Stimulated activated CD4-positive, alpha-beta T cell treated with anti-CD3 and anti-CD28 coated beads, Interleukin-4, amount 100 ng/mL, for 4 hours (primary cell): ENCODE measurements at places on chromosomes 4 and X.

DNA sequence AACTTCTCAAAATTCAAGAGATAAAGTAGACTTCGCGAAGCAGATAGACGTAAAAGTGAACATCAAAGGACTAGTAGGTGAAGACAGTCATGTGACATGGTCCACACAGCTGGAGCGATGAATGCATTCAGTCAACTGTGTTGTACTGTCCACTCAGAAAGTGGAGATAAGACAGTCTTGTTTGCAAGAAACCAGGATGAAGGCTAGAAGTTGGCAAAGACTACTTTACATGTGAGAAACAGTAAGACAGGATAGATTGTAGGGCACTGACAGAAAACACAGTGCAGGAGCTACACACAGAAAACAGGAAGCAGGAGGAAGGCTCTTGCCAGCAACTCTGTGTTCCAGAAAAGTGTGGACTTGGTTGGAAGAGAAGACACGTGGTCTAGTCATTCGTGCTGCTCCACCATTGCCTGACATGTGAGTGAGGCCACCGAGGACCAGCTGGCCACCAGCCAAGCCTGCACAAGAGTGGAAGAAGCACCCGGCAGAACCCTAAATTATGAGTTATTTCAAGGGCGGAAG, 78.9 kb downstream of the FAT1 start:
- no peak for DNase-seq

DNA sequence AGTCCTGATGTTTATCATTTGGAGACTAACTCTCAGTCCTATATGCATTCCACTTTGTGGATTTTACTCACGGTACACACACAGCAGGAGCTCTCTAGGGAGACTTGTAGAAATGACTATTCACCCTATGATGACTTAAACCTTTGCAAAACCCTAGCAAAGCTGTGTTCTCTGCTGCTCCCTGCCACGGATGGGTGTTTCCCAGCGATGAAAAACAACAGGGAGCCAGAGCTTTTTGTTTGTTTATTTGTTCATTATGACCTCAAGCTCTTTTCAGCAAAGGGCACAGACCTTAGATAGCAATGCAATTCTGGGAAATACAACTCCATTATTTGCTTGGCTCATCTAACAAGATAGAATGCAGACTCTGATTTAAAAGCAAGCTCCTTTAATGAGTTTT, 156.6 kb downstream of the GRIA3 start:
- DNase-seq: no peak

DNA sequence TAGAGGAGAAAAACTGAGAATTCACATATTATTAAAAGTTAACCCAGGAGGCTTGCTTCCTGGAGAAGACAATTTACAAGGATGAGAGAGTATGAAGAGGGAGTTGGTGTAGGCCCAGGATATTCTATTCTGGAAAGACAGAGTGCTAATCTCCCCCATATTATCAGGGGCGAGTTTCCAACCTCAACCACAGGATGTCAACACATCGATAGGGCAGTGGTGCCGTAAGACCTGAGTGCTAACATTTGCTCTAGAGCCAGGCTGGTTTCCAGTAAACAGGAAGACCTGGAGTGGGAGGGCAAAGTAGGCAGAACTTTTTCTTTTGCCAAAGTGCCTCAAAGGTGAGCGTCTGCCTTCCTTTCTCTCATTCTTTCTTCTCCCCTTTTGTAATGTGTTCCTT, 2.8 kb upstream of the AWAT1 start:
- no peak for DNase-seq

- no peak for DNase-seq
Measured at GRCh38 chrX:97494756-97495372, 611.2 kb downstream of the RPA4 start.

- DNase-seq: no peak
Measured at GRCh38 chr4:76611616-76612207, 176.7 kb downstream of the SHROOM3 start.

DNA sequence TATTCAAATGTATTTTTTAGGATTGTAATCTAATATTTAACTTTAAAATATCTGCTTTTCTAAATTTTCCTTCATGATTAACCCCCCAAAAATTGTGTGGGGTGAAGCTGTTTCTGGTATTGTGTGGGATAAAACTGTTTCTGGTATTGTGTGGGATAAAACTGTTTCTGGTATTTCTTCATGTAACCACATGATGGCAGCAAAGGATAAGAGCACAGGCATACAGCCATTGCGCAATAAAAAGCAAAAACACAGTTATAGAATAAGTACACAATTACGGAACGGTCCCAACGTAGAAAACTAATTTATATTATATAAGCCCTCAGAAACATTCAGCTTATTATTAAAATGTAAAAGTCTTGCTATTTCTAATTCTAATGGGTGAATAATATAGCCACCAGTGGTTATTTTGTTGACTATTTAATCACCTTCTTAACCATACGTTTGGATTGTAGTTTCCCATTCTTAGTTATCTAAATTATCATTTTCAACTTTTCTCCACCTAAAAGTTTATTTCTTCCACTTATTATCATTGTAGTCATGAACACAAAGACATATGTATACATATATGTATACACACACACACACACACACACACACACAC, 333.9 kb upstream of the FSTL5 start:
- no peak for DNase-seq

DNA sequence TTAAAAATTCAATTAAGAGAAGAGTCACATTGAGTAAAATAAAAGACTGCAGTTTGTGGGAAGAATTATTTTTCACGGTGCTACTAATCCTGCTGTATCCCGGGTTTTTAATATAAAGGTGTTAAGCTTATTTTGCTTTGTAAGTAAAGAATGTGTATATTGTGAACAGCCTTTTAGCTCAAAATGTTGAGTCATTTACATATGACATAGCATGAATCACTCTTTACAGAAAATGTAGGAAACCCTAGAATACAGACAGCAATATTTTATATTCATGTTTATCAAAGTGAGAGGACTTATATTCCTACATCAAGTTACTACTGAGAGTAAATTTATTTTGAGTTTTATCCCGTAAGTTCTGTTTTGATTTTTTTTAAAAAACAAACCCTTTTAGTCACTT, 39.7 kb downstream of the IRS4 start:
- DNase-seq: no peak

GRCh38 chr4:120443116-120443515, 376.5 kb upstream of the MAD2L1 start:
- no peak for DNase-seq

- no peak for DNase-seq
Measured at GRCh38 chr4:171024720-171025303, 788.4 kb upstream of the GALNTL6 start.

GRCh38 chrX:76127341-76127740, 45.5 kb upstream of the PBDC1 start:
- no peak for DNase-seq

GRCh38 chr4:1522606-1523005, 116.4 kb upstream of the NKX1-1 start:
- DNase-seq: no peak

DNA sequence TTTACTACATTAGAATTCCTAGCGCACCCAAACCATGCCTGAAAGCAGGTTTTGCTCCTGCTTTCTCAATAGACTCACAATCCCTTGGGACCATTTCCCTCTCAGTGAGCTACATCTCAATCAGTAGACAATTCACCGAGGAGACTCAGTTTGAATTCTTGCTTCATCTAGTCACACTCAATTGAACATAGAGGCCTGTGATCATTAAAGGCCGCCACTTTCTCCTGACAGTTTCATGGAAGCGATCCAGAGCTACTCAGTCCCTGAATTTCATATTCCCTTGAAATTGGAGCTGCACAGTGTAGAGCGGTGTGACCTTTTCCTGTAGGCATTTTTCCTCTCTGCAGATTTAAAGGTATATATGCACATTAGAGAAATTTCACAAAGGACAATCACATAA, 193.9 kb upstream of the SPOCK3 start:
- DNase-seq: no peak

- no peak for DNase-seq
Measured at GRCh38 chr4:3464349-3464905, 1.3 kb downstream of the DOK7 start.

GRCh38 chr4:78331965-78332364, 219.6 kb upstream of the ANXA3 start:
- DNase-seq: no peak

GRCh38 chrX:140064993-140065392, 99.7 kb upstream of the CXorf66 start:
- DNase-seq: no peak

GRCh38 chrX:9781941-9782340, 4.3 kb upstream of the SHROOM2 start:
- no peak for DNase-seq

DNA sequence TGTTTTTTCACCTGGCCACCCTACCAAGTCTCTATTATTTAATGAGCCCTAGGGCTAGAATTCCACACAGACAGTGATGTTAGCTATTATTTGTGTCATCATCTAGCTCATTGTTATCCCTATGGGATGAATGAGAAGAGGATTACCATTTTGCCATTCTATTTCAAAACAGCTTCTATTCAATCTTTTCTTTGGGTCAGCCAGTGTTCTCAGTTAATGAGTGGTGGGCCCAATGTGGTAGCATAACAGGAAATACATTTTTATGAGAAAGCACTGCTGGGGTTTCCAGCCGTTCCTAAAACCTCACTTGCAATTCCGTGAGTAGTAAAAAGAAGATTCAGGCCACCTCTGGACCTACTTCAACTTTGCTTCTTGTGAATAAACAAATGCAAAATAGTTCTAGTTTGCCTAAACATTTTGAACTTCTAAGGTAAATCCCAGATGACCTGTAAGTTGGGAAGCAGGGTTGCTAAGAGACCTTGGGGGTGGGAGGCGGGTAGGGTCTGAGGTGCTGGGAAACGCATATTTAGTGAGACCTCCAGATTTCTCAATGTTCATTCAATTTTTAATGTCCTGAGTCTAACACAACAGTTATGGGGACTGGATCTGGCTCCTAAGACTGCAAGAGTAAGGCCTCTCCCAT, 24.8 kb upstream of the CYP2U1 start:
- no peak for DNase-seq

- no peak for DNase-seq
Measured at GRCh38 chr4:3296651-3297050, 3.8 kb downstream of the RGS12 start.

- DNase-seq: no peak
Measured at GRCh38 chrX:11562570-11562969, 103.2 kb downstream of the ARHGAP6 start.

- DNase-seq: no peak
Measured at GRCh38 chrX:110180928-110181310, 137.0 kb downstream of the AMMECR1 start.

DNA sequence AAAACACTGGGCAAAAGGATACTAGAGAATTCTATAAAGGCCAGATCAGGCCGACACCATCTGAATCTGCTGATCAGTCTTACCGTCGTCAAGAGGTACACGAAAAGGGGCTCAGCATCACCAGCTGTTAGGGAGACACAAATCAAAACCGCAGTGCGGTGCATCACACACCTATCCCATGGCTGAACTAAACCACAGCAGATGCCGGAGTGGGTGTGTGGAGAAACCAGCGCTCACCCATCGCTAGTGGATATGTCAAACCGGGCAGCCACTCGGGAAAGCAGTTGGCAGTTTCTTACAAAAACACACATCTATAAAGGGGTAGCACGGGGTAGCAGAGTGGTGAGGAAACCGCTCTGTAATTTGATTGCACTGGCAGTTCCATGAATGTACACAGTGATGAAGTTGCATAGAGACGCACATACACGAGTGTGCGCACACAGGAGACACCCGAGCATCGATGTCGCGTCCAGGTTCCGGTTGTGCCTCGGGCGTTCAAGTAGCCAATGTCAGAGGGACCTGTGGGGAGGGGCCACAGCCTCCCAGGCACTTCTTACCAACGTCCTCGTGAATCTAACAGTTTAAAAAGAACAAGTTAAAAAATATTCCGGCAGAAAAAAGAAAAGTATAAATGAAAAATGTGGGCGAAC, 23.1 kb upstream of the CCNQ start:
- no peak for DNase-seq

DNA sequence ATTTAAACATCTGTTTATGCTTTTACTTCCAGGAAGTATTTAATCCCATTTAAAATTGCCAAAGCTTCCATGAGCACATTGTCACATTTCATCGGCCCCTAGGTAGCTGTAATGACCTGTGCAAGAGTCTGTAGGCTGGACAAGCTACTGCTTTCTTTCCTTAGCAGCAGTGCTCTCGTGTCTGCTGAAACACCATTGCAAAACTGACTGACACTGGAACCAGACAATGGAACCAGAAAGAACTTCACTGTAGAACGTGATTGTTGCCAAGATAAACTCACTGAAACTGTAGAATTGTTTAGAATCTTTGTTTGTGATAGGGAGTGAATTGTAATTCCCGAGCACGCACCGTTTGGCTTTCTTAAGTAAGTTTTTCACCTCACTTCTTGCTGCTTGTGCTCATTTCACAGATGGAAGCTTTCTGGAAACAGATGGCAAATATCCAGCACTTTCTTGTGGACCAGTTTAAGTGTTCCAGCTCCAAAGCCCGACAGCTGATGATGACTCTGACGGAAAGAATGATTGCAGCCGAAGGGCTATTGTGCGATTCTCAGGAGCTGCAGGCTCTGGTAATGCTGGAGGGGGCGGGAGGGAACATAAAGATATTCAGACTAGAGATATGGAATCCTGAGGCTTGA, 36.9 kb downstream of the EVC start:
- DNase-seq: no peak

DNA sequence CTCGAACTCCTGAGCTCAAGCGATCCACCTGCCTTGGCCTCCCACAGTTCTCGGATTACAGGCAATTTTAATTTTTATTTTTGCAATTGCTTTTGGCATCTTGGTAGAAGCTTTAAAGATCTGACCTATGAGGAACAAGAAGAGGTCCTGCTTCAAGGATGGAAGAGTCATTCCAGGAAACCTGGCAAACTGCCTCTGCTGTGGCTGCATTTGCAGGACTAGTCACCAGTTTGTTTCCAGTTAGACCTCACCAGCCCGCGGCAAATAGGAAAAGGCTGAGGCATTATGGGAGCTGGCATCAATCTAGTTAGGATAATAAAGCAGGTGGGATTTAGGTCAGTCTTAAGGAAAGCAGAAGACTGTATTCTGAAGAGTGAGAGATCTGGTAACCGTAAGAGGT, 51.9 kb upstream of the LAS1L start:
- DNase-seq: no peak

GRCh38 chr4:185213877-185214276, 4.5 kb downstream of the SNX25 start:
- no peak for DNase-seq

DNA sequence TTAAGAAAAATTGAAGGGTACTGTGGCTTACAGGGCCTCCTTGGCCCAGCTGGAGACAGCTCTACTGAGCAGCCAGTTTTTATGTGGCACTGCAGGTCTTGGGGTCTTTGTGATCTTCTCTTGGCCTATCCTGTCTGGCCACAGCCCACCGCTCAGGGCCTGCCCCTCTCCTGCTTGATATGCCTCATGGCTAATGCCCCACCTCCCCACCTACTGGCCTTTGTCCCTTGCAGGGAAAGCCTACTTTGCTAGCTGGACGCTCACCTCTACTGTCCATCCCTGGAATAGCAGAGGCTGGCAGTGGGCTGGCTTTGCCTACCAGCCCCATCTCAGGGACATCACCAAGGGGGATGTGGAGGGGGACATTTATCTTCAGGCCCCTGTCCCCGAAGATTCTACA, 134.1 kb downstream of the PJA1 start:
- DNase-seq: no peak

GRCh38 chr4:103498161-103499070, 221.4 kb downstream of the TACR3 start:
- DNase-seq: no peak

- no peak for DNase-seq
Measured at GRCh38 chr4:88814043-88814617, 116.5 kb upstream of the NAP1L5 start.
